ENCODE measurements at places on chromosomes 1 and 21. TPM values are rescaled to one million over a fixed set of nuclear protein-coding genes. Genes with fewer than 3 reads are reported as not detected.

The PTCH2 gene
- 1.0 TPM for total RNA-seq

- DNase-seq = no peak
Measured at GRCh38 chr1:42735477-42736105, 4.4 kb downstream of the CLDN19 start.

GRCh38 chr1:162725301-162725837, 65.1 kb upstream of the HSD17B7 start:
- no peak for DNase-seq

The CDKN2C gene
- total RNA-seq = 13.7 TPM

DNA sequence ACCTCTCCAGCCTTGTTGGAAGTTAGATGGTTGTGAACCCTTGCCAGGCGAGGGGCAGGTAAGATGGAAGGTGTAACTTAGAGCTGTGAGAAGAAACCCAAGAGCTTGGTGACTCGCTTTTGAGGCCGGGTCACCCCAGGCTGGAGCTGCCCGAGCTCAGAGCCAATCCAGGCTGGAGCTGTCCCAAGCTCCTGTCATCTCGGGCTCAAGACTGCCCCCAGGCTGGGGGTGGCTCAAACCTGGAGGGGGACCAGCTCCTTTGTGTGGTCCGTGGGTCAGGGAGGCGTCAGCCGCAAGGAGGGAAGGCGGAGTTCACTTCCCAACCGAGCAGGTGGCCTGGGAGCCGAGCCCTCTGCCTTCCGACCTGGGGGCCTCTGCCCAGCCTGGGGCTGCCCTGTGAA, 2.0 kb downstream of the HUNK start:
- DNase-seq = no peak

GRCh38 chr1:205481629-205482151, 22.8 kb upstream of the CDK18 start:
- no peak for DNase-seq

DNA sequence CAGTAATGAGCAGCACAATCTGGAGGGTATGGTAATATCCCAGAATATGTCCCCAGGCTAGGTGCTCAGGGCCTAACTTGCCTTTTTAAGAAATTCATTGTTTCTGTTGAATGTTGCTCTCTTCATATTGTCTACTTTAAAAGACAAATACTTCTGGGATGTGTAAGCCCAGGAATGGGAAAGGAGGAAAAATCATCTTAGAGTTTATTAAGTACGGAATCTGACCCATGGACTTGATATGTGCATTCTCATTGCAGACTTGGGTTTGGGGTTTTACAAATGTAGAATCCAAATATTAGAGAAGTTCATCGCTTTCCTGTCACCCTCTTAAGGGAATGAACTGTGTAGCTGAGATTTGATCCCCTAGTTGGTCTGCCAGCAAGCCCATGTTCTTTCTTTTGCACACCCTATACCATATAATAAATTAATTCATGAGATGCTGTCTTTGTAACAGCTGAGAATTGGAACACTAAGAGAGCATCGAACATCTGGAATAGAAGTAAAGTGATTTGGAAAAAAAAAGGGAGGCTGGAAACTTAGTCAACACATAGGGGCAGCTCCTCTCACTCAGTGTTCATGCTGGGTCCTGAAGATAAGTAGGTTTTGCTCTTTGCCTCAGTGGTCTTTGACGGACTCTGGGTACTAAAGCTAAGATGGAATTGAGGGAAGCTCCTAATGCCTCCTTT, 235.8 kb upstream of the C1orf105 start:
- no peak for DNase-seq

The RGS16 gene
- 94.3 TPM for total RNA-seq

GRCh38 chr1:108053270-108054013, 88.5 kb upstream of the VAV3 start:
- no peak for DNase-seq

GRCh38 chr1:56357927-56358690, 221.3 kb downstream of the PLPP3 start:
- no peak for DNase-seq

GRCh38 chr1:60809204-60809980, 273.0 kb upstream of the NFIA start:
- no peak for DNase-seq

GRCh38 chr1:29331729-29332128, 95.4 kb downstream of the PTPRU start:
- no peak for DNase-seq

The TRIM67 gene
- total RNA-seq = not detected

The C1orf94 gene
- not detected for total RNA-seq

DNA sequence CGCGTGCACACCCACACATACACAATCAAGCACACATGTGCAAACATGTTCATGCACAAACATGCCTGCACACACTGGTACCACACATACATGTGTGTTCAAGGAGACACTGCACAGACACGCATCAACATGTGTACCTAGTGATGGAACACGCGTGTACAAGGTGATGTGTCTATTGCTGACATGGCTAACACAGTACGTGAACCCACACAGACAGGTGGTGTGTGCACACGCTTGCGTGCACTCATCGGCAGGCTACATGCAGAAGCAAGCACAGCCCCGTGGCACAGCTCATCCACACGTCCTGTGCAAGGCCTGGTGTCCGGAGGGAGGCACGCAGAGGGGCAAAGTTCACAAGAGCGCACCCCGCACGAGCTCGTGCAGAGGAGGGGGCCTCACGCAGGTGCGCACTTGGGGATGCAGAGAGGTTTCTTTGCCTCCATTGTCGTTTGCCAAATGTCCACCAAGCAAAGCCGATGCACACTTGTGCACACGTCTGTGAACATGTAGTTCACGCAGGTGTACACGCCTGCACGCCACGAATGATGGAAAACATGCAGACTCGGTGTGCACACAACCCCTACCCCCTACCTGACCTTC, 969 bp downstream of the ACAP3 start:
- DNase-seq = peak; percentile 71

The KCNK2 gene
- total RNA-seq = not detected
